ENCODE measurements at places on chromosomes 4 and X. TPM values are rescaled to one million over a fixed set of nuclear protein-coding genes. Genes with fewer than 3 reads are reported as not detected.

Gene CLIC2
- 6.3 TPM for polyA plus RNA-seq

Gene NLRP2B
- not detected for polyA plus RNA-seq

Gene TRIM2
- polyA plus RNA-seq = 41.2 TPM

Gene PNCK
- not detected for polyA plus RNA-seq

Gene SLC6A14
- not detected for polyA plus RNA-seq

Data from fibroblast of lung (primary cell).